ENCODE measurements at places on chromosomes 2 and 18.
A peak's percentile ranks its signal among the peaks of the same experiment; 100 is the strongest.

- DNase-seq: no peak
Observed at GRCh38 chr2:129913695-129914495, 65.6 kb upstream of the RAB6C start.

- DNase-seq: no peak
Observed at GRCh38 chr2:133508546-133509165, 59.6 kb downstream of the NCKAP5 start.

DNA sequence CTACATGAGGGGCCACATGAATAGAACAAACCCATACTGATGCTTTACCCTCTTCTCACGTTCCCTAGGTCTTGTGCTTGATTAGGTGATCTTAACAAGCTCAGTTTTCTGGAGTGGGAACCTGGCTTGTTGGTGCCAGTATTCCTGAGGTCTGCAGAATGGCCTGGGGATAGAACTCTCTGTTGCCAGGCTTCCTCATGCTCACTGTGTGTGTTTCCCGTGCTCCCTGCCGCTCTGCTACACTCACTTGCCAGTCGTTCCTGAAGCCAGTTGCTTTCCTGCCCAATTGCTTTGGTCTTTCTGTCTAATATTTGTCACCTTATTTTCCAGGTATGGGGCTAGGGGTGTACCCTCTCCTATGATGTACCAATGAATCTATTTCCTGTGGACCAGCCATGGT, 2111.5 kb upstream of the PIK3C3 start:
- DNase-seq: no peak

DNA sequence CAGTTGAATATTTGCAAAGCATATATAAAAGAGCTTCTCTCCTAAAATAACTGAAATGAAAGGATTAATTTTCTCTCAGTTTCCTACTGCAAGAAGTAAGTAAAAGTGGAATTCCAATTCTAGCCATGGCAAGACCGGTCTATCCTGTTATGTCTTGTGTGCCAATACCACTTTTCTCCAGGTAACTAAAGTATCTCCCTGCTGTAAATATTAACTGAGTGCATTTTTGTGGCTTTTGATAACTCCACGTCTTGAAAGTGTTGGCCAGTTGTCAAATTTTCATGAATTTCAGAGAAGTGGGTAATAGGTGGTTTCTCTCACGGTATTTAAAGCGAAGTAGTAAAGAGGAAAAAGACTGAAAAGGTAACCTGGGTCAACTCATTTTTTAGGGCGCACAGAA, 225.9 kb downstream of the NEDD4L start:
- DNase-seq: no peak

DNA sequence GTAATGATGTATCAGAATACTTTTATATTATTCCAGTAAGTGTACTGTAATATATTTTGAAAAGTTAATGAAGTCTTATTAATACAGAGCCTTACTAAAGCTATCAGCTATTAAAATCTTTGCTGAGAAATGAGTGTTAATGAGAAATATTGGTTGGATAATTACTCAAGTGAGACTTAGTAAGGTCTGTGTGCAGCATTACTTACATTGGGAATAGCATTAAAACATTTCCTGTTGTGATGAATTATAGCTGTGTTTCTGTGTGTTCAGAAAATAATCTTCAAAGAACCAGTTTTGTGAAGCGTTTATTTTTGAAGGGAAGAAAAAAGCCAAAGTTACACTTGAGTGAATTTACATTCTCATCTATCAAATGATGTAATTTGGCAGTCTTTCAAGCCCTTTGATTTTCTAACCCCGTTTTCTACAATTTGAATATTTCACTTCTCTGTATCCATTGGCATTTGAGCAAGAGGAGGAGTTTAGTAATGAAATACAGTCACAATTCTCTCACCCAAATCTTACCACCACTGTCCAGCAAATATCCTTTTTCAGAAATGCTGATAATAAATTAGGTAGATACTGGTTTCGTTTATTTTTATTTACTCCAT, 123.5 kb upstream of the BOD1L2 start:
- DNase-seq: no peak

DNA sequence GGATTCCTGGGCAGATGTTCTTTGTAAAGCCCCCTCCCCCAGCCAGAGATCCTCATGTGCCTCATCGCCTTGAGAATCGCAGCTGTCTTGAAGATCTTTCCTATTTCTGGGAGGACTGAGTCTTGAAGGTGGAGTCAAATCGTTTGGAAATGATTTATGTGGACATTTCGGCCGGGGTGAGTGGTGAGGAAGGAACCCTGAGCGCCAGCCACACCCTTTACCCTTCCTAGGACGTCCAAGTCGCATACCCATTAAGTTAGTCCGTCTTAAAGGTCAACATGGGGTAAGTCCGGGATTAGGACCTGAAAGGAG, 84.9 kb upstream of the ZCCHC2 start:
- no peak for DNase-seq

GRCh38 chr2:14199040-14199439, 433.5 kb upstream of the LRATD1 start:
- no peak for DNase-seq

DNA sequence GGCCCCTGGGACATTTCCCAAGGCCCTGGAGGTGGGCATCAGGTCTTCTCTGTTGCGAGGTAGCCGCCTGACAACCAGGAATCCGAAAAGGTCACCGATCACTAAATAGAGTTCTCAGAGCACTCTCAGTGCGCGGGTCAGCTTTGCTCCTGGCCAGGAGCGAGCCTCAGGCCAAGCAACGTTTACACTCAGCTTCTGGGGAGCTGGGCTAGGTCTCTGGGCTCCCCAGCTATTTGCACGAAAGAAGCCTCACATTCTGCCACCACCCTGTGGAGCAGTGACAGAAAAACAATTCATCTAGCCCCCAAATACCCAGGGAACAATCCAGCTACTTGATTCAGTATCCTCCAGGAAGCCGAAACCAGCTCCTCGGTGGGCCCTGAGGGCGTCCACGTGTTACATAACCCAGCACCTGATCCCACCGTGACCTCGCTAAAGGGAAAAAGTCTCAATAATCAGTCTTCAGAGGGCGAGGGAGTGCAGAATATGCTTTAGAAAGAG, 3.3 kb downstream of the SH3BP4 start:
- no peak for DNase-seq

GRCh38 chr2:68226794-68227193, 25.5 kb downstream of the PPP3R1 start:
- DNase-seq: no peak

- no peak for DNase-seq
Observed at GRCh38 chr2:66301022-66301766, 133.7 kb upstream of the MEIS1 start.

GRCh38 chr2:69797836-69798289, 31.6 kb upstream of the GMCL1 start:
- no peak for DNase-seq

GRCh38 chr18:46672062-46672970, 15.3 kb upstream of the LOXHD1 start:
- DNase-seq: no peak

DNA sequence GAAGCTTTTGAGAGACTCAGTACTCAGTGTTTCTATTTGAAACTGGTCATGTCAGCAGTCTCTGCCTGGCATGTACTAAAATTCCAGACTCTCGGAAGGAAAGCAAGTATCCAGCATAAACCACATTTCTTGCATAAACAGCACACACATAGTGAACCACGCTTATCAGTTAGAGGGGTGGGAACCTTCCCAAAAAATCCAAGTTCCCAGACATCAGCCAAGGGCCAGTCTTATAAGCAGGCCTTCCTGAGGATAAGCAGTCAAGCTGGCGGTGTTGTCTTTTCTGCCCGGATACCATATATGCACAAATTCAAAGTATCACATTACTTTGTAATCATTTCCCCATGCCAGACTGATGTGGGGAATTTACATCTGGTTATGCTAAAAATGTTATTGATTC, 73.6 kb downstream of the ST6GAL2 start:
- no peak for DNase-seq

GRCh38 chr2:58866040-58866439, 624.9 kb upstream of the FANCL start:
- DNase-seq: no peak

- no peak for DNase-seq
Observed at GRCh38 chr2:67651565-67651964, 254.4 kb downstream of the ETAA1 start.

GRCh38 chr2:177419274-177419673, 26.7 kb downstream of the AGPS start:
- DNase-seq: no peak

GRCh38 chr2:198127627-198128026, 323.2 kb downstream of the PLCL1 start:
- DNase-seq: peak; percentile 6

GRCh38 chr2:53508667-53509066, 258.9 kb upstream of the CHAC2 start:
- no peak for DNase-seq

DNA sequence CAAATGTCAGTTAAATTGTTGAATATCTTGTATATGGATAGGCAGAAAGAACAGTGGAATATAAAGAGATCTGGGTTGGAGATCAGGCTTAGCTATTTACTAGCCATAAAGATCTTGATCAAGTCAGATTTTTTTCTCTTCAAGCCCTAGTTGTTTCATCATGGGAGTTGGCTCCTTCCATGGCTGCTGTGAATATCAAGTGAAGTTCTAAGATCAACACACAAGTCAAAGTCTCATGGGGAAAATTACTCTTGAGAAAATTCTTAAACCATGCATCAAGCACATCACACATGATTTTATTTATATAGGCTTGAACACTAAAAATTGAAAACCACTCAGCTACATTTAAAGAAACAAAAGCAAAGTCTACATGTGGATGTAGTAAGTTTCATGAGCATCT, 79.8 kb downstream of the C1D start:
- DNase-seq: no peak

DNA sequence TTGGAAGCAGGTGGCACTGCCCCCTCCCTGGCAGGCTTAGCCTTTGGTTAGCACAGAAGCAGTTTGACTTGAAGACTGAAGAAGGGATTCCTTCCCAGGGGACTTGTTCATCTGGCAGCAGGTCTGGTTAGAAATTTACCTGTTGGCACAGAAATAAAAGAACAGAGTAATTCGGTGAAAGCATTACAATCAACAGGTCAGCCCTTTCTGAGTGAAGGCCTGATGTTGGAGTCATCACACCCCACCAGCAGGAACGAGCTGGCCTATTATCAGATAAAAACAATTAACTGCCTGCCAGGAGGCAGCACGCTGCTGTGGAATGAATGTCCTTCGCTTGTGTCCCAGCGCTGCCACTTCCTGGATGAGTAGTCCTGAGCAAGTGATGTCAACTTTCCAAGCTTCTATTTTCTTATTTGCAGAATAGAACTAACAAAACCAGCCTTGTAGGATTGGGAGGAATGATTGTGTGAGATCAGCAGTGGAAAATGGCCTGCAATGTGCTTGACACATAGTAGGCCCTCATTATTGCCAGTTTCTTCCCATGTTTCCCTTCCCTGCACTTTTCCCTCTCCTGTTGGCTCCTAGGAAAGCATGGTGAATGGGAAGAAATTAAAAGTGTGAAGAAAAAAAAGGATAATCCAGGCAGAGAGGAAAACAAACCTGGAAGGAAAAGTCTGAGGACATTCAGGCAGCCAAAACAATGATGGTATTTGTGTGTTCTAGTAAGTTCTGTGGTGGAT, 29.0 kb downstream of the LGALSL start:
- DNase-seq: no peak

- DNase-seq: no peak
Observed at GRCh38 chr18:60469387-60470100, 97.0 kb upstream of the MC4R start.

DNA sequence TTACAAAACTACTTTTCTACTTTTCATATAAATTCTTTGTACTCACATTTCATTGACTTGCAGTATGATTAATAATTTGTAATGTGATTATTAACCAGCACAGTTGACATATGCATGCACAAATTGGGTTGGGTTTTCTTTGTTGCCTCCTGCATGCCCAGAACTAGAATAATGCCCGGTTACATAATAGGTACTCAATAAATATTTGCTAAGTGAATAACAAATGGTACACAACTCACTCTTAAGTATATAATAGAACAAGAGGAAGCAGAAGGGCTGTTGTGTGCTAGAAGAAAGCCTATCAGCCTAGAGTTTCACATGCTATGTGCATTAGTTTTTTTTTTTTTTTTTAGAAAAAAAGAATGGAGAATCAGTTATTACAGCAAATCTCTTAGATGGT, 9.3 kb downstream of the RDH14 start:
- no peak for DNase-seq

DNA sequence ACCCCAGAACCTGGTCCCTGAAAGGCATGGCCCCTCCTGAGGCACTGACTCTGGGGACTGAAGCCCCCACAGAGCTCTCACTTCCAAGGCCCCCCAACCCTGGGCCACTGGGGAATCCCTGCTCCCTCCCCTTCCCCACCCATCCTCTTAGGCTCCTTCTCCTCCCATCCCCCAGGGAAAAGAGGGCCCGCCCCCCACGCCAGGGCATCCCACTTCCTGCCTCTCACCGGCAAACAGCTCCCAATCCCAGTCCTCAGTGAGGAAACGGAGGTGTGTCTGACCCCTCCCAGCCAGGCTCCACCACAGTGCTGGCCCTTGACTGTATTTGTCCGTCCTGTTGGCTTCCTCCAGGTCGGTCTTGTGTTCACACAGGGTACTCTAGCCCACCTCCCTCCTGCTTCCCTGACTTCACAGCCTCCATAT, 35.0 kb upstream of the PTMA start:
- DNase-seq: no peak

- DNase-seq: no peak
Observed at GRCh38 chr2:40346535-40347354, 105.1 kb downstream of the SLC8A1 start.

DNA sequence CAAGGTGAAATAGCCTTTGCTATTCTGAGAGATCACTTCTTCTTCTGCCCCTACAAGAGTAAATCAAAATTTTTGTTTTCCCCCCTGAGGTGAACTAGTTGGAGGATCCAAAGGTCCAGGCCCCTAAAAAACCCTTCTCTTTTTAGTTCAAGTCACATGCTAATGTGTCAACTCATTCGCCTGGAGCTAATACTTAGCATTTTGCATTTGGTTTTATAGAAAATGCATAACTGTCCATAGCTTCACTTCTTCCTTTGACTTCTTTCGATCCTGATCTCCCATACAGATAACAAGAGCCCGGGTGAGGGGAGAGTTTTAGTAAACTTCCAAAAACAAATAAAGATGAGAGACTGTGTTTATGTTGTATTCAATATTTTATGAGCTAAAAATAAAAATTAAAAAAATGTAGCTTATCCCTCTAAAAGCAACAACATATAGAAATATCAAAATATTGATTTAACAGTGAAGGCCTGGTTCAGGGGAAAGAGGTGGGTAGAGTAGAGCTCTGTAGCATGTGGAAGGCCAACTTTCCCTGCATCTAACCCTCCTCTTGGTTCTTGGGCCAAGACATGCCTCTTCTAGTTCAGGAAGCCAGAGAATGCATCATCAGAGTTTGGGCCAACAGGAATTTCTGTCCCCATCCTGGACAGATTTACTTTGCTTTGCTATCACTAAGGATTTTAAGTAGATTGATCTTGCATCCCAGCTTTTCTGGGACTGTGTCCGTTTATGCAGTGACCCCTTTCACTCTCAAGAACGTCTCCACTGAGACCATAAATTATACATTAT, 333.8 kb downstream of the ALK start:
- DNase-seq: no peak

DNA sequence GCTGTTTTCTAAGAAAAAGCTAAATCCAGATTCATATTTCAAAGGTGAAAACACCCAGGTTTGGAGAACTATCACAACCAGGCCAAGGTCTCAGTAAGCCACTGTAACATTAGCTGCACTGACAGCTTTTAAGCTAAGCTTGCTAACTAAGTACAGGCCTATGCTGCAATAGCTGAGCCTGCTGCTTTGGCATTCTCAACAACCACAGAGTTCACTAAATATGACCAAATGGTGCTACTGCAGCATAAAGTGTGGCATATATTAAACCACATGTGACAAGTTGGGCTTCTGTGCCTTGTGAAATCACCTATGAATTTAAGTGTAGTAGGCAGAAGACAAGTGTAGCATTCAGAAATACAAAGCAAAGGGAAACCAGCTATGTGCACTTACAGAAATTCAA, 206.7 kb downstream of the TCF4 start:
- no peak for DNase-seq

Measured in stimulated activated CD8-positive, alpha-beta memory T cell treated with anti-CD3 and anti-CD28 coated beads, Interleukin-4, amount 100 ng/mL, for 1 hour (primary cell).